Renal cortex interstitium (tissue), 15 donors: ENCODE measurements at places on chromosomes 12 and 14.
A peak's percentile ranks its signal among the peaks of the same experiment; 100 is the strongest.

- no peak for DNase-seq
Observed at GRCh38 chr14:100271247-100271939, 32.4 kb downstream of the YY1 start.

GRCh38 chr12:123160801-123161487, 10.1 kb upstream of the PITPNM2 start:
- DNase-seq, result no peak

GRCh38 chr14:96176275-96176674, 28.4 kb upstream of the BDKRB2 start:
- DNase-seq, result no peak

- DNase-seq, result no peak
Observed at GRCh38 chr14:81023095-81023710, 67.8 kb downstream of the TSHR start.

DNA sequence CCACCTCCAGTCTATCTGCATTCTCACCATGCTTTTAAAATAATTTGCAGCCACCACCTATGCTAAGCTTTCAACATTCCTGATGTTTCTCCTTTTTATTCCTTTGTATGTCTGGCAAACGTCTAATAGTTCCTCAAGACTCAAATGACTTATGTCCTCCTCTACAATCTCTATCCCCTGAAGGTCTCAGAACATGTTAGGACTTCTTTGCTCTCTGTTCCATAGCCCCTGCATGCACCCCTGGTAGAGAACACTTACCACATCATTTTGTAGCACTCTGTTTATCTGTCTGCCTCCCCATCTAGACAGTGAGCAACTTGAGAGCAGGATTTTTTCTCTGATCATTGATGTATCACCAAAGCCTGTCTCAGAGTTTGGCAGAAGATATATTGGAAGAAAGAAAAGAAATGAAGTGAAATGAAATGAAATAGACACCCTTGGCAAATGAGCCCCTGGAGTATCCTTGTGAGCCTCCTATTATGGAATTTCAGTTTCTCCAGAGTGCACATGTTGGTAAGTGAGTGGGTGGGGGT, 1231.2 kb upstream of the FLRT2 start:
- DNase-seq, result no peak

DNA sequence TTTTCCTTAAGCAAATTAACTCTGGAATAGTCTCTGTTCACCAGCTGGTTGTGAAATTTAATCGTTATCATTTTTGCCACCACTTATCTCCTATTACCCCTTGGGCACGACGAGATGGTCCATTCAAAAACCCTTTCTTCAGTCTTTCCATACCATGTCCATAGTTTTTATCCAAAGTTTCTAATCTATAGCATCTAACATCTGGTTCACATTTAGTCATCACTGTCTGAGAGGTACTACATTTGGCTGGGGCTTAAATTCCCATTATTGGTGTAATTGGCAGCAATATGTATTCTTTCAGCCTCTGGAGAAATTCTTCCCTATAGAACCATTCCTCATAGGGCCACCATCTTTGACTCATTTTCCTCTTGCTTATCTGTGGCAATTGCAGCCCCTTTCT, 163.5 kb downstream of the CCER1 start:
- DNase-seq, result no peak

GRCh38 chr12:14629832-14630710, 62.4 kb upstream of the PLBD1 start:
- peak; percentile 77 for DNase-seq

GRCh38 chr12:53986686-53987483, 1.9 kb downstream of the HOXC10 start:
- no peak for DNase-seq

DNA sequence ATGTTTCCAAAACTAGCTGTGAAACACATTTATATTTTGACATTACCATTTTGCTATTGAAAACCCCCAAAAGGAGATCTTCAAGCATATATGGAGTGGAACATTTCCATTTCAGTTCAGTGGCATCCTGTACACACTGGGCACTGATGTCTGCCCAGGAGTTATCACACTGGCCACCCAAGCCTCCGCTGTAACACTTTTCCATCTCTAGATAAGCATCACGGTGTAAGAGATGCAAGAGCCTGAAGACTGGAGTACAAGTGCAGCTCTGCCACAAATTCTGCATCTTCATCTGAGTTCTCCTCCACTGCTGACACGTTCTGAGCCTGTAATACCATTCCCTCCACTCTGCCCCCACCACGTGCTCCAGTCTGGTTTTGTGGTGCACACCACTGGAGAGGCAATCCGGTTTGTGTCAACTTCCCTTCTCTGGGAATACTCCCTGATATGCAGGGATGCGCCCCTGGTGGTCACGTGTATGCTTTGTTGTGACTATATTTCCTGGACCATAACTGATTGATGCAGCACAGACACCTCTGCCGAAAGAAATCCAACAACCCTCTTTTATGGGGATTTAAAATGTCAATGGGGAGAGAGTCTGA, 12.7 kb downstream of the SPTLC2 start:
- no peak for DNase-seq

- no peak for DNase-seq
Observed at GRCh38 chr14:47524524-47524923, 150.9 kb downstream of the MDGA2 start.

DNA sequence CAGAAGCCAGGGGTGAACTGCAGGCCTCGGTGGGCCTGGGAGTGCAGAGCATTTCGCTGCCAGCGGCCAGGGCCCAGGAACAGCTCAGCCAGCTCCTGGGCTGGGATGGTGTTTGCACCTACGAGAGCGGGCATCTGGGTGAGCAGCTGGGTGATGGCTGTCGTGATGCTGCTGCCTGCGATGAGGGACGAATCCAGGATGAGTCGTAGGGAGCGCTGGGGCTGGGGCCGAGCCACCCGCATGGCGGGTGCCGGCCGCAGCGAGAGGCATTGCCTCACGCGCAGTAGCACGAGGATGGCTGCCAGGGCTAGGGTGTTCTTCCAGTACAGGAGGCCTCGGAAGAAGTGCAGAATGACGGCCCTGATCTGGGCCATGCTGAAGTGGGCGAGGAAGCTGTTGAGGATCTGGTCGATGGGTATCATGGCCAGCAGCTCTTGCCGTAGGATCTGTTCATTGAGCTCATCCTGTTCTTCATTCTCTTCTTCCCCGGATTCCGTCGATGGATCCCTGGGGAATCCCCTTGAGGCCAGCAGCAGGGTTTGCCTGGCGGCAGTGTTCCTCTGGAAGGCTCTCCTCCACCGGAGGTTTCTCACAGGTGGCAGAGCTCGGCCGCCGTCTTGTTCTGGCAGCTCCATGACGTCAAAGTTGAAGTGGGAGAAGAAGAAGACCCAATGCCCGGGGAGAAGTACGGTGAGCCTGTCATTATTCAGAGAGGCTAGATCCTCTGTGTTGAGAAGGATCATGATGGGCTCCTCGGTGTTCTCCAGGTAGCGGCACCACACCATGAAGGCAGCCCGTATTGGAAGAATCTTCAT, 22.1 kb downstream of the RTL1 start:
- no peak for DNase-seq

DNA sequence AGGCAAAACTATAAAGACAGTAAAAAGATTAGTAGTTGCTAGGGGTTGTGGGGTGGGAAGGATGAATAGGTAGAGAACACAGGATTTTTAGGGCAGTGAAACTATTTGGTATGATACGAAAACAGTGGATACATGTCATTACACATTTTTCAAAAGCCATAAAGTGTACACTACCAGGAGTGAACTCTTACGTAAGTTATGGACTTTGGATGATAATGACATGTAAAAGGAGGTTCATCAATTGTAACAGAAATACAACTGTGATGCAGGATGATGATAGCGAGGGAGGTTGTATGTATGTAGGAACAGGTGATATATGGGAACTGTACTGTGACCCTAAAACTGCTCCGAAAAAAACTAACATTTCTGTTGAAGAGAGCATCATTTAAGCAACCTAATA, 15.1 kb upstream of the FGF6 start:
- DNase-seq, result no peak

GRCh38 chr14:90159146-90159545, 97.2 kb upstream of the PSMC1 start:
- no peak for DNase-seq

DNA sequence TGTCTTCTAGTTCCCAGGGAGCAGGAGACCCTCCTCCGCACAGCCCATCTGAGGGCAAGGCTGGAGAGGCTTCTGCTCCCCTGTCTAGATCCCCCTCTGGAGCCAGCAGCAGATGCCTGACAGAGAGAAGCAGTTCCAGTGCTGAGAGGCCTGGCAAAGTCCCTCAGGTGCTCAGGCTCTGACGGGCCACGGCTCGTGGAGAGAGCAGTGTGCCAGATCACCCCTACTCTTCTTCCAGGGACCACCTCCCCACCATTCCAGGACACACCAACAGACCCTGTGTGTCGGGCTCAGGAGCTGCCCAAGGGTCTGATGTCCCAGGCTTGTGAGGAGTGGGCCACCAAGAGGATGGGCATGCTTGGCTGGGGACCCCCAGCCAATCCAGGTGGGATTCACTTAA, 22.5 kb upstream of the C14orf180 start:
- no peak for DNase-seq

DNA sequence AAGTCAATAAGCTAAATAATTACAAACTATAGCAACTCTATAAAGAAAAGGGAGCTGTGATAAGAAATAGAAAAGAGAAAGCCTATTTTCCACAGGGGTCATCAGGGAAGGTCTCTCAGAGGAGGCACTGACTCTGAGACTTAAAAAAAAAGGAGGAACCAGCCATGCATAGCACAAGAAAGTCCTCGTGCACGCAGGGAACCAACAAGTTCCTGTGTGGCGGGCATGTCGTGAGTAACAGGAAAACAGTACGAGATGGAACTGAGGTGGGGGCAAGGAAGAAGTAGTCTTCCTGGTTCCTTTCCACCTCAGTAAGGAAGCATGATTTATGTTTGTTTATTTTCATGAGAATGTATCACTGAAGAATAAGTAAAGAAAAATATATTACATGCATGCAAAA, 367.0 kb upstream of the TMEM132C start:
- no peak for DNase-seq

DNA sequence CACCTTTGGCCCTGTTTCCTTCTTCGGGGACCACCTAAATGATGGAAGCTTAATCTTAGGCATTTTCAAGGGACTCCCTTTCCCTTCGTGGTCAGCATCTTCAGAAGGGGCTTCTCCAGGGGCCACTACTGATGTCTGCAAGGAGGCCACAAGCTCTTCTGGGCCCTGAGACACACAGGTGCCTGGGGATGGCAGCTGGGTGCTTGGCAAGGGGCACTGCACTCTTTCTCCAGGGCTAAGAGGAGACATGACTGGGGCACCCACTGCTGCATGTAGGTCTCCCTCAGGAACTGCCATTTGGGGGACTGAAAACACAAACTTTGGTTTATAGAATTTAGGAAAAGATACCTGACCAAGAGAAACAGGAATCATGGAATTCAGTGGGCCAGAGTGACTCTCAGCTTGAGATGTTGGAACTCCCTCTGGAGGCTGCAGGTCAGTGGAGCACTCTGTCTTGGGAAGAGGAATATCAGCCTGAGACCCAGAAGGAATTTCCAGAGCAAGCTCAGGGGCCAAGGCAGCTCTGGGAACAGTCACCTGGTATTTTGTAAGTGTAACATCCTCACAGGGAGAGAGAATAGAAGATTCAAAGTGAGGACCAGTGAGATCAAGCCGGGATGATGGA, 16.0 kb downstream of the PLD4 start:
- no peak for DNase-seq

DNA sequence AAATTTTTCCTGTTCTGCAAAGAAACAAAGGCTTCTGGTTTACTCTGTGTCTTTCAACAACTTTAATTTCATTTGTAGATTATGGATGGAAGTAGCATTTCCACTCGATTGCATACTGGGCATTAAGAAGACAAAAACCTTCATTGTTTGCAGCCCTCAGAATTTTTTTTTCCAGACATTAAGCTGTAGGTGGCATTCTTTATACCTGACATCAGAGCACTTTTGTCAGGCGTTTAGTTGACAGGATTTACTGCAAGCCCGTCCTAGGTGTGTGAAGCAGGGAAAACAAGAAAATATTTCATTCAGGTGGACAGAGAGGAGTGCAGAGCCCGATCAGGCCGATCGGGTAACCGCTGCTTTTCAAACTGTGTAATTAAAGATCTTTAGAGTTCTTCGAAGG, 107.5 kb downstream of the TMEM260 start:
- DNase-seq, result no peak

DNA sequence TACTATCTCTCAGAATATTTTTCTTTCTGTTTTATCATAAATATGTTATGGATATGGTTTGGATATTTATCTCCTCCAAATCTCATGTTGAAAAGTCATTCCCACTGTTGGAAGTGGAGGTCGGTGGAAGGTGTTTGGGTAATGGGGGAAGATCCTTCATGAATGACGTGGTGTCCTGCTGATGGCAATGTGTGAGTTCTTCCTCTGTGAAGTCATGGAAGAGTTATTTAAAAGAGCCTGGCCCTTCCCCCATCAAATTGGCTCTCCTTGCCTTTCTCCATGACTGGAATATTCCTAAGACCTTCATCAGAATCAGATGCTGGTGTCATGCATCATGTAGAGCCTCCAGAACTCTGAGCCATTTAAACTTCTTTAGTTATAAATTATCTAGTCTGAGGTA, 1291.6 kb downstream of the FSCB start:
- no peak for DNase-seq

- no peak for DNase-seq
Observed at GRCh38 chr12:126534495-126534894, 1469.3 kb downstream of the AACS start.

DNA sequence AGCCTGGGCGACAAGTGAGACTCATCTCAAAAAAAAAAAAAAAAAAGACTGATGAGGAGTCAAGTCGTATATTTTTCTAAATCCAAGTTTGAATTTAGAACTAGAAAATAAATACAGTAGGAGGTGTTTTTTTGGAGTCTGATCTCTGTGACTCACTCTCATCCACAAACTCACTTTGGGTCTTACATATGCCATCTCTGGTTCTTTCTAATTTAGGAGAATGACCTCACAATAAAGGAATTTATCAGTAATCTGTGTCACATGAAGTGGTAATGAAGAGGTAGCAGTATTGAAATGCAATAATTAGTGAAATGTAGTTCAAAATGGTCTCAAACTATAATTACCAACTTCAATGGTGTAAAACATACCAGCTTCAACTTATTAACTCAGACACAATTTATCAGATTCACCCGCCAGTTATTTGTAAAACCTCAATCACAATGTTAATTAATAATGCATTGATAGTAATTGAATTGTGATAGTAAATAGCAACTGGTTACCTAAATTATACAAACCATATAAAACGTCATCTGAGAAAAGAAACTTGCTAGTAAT, 4.4 kb upstream of the CFL2 start:
- DNase-seq, result no peak

GRCh38 chr14:98293576-98293975, 978.4 kb downstream of the BCL11B start:
- no peak for DNase-seq

GRCh38 chr12:5969974-5970690, 25.1 kb upstream of the ANO2 start:
- DNase-seq, result no peak

- no peak for DNase-seq
Observed at GRCh38 chr12:49990273-49990672, 17.5 kb downstream of the AQP6 start.

GRCh38 chr14:33349871-33350270, 411.2 kb downstream of the NPAS3 start:
- no peak for DNase-seq
